AG10803 (cell line): ENCODE measurements at places on chromosomes 3 and 15.

- no peak for DNase-seq
Measured at GRCh38 chr3:196012941-196013476, 68.9 kb downstream of the TFRC start.

- DNase-seq: no peak
Measured at GRCh38 chr15:70250208-70251201, 152.8 kb upstream of the TLE3 start.

DNA sequence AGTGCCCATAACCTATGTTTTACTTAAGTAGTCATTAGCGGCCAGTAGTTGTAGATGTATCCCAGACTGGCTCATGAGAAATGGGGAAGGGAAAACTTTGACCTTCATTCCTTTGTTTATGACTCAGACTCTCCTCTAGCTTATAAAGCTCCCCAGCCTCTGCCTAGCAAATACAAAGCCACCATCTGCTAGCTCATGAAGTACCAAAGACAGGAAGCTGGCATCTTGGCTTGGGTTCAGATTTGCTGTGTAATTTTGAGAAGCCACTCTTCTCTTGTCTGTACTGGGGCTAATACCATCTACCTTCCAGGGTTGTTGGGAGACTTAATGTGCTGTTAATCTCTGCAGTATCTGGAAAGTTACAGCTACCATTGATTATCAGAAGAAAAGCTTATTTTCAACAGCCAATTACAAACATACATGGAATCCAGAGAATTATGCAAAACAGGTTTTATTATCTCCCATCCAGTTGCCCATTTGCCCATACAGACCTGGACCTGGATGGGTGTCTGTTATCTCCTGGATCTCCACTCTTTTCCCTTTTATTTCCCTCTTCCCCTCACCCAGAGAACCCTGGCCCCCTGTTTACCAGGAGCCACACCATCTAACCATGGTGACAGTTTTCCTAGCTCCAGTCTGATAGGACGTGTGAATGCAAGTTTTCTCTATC lies 153.8 kb downstream of the SEMA6D start:
- DNase-seq: peak; percentile 63

- DNase-seq: no peak
Measured at GRCh38 chr3:63295806-63296205, 17.7 kb downstream of the SYNPR start.

DNA sequence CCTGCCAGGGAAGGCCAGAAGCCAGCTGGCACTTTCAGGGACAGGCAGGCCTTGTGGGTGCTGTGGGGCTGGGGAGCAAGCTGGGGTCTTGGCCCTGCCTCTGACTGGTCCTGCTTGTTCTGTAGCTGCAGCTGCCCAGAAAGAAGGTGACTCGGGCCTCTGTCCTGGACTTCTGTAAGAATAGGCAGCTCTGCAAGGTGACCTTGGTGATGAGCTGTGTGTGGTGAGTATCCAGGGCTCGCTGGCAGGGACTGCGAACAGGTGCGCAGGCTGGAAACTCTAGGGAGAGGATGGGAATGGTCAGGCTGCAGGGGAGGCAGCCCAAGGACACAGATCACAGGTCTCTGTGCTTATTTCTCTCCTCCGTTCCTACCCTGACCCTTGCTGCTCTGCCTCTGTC lies 31.2 kb downstream of the SLC22A14 start:
- DNase-seq: no peak

GRCh38 chr3:171372694-171373093 lies 87.5 kb downstream of the TNIK start:
- DNase-seq: no peak

GRCh38 chr3:156519758-156520162 lies 35.2 kb downstream of the SSR3 start:
- no peak for DNase-seq

- no peak for DNase-seq
Measured at GRCh38 chr3:123076496-123077418, 9.9 kb downstream of the PDIA5 start.

- DNase-seq: no peak
Measured at GRCh38 chr15:79025201-79025600, 65.4 kb downstream of the RASGRF1 start.

GRCh38 chr15:101844916-101845315 lies 32.9 kb downstream of the OR4F15 start:
- DNase-seq: no peak

GRCh38 chr3:41323467-41324155 lies 124.3 kb downstream of the CTNNB1 start:
- DNase-seq: no peak

- peak; percentile 23 for DNase-seq
Measured at GRCh38 chr3:160676547-160677303, at the start of gene ARL14. ARL14 (plus strand) TSS chr3:160677160; CDS start chr3:160677347, 187 bp downstream.

DNA sequence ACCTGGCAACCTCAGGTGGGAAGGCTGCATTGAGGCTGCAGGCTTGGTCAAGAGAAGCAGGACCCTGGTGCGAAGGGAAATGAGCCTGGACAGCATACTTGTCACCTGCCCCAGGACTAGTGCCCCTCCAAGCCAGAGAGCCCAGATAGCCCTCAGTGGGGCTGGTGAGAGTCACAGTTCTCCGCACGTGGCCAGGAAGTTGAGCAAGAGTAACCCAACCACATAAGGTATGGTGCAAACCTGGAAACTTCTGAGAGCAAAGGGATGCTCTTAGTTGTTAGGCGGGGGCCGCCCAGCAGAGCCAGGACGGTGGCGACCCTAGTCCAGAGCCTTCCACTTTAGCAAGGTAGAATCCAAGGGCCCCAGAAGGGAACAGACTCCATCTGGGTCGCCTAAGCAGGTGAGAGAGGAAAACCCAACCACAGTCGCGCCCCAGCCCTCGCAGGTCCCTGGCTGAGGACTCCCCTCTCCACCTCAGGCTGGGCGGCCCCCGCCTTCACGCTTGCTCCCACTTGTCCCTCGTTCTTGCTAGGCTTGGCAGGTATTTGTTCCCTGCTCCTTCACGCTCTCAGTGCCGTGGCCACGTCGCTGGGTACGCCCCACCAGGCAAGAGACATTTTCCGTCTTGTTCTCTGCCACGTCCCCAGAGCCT lies 1.1 kb upstream of the VPS18 start:
- DNase-seq: no peak

- DNase-seq: no peak
Measured at GRCh38 chr3:46395766-46396530, 10.9 kb downstream of the CCR5AS start.

DNA sequence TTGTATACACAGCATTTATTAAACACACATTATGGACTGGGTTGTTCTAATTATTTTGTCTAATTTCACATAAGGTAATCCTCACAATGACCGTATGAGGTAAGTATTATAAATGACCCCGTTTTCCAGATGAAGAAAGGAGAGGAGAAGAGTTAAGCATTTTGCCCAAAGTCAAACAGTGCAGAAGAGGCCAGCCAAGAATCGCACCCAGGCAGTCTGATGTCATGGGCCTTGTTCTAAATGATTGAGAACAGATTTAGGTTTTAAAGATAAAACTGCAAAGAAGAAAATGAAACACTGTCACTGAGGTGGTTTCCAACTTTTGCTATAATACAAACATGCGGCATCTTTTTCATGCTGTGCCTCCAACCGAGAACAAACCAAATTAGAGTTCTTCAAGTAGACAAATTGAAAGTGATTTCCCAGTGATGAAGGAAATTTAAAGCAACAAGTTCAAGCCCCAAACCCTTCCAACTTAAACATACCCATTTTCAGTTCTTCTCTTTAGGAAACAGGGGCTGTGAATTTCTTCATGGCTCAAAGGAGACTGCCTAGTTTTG lies 155.3 kb downstream of the THRB start:
- DNase-seq: no peak
